CD4-positive, alpha-beta T cell (primary cell): ENCODE measurements at places on chromosomes 4 and X.
A peak's percentile ranks its signal among the peaks of the same experiment; 100 is the strongest.

GRCh38 chrX:130120321-130120731, 10.0 kb upstream of the ELF4 start:
- H3K27me3 ChIP-seq = no peaks in the 10 kb centered on the region
- H3K4me3 ChIP-seq = peak overlapping the region; percentile 56
- no peak overlapping the region for H3K27ac ChIP-seq
- peaks cover 3% of the 10 kb centered on the region for H3K36me3 ChIP-seq

GRCh38 chr4:152106113-152106763, 345.4 kb upstream of the GATB start:
- no peak overlapping the region for H3K4me3 ChIP-seq
- no peaks in the 10 kb centered on the region for H3K36me3 ChIP-seq
- peak; percentile 51 for DNase-seq
- no peaks in the 10 kb centered on the region for H3K27me3 ChIP-seq

DNA sequence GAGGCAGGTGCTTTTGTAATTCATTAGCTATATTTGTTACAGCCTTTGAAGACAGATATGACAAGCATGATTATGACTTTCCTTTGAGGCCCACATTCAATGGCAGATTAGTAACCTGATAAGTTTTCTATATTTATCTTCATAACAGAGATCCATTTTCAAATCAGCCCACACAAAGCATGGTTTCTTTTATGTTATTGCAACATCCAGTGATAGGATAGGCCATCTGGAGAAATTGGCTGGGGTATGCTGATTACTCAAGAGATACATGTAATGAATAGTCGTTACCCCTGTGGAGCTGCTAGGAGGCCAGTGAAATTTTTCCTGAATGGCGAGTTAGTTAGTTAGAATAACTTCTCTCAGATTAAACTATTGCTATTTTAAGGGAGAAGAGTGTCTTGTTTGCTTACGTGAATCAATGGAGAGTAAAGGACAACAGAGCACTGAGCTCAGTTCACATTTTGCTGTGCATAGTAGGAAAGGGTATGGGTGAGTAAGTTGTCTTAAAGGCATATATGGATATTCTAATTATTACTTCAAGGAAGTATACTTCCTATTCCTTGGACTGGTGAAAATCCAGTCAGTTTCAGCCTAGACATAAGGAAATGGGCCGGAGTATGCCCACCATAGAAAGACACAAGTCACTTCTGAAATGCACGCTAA, 79.2 kb upstream of the DKK2 start:
- no peak for DNase-seq
- no peaks in the 10 kb centered on the region for H3K27me3 ChIP-seq
- H3K27ac ChIP-seq = no peak overlapping the region
- no peaks in the 10 kb centered on the region for H3K4me1 ChIP-seq

DNA sequence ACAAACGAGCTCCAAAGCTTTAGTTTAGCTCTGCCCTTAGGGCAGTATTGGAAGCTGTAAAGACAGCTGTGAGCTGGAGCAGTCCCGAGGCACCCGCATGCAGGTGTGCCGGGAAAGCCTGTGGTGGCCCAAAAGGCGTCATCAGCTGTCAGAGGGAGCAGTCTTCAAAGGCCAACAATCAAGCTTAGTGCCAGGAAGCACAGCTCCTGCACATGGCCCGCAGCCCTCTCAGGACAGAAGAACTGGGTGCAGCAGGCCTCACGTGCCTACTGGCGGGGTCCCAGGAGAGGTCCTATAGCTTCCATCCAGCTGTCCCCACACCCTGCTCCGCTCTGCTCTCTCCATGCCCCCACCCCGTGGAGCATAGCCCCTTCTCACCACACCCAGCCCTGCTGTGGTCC, 92.2 kb upstream of the TRIM2 start:
- H3K4me1 ChIP-seq = peaks cover 55% of the 10 kb centered on the region
- H3K27ac ChIP-seq = no peak overlapping the region

GRCh38 chr4:140253556-140254027, 99.6 kb upstream of the MAML3 start:
- H3K27ac ChIP-seq = no peak overlapping the region
- no peak overlapping the region for H3K4me3 ChIP-seq
- DNase-seq = no peak
- H3K4me1 ChIP-seq = peaks cover 7% of the 10 kb centered on the region
- peaks cover 10% of the 10 kb centered on the region for H3K27me3 ChIP-seq

GRCh38 chr4:104848597-104849225, 298.0 kb upstream of the TET2 start:
- no peak overlapping the region for H3K27ac ChIP-seq
- H3K4me3 ChIP-seq = no peak overlapping the region
- no peak for DNase-seq

GRCh38 chr4:40439519-40439918, 104.4 kb downstream of the CHRNA9 start:
- H3K36me3 ChIP-seq = no peaks in the 10 kb centered on the region
- no peaks in the 10 kb centered on the region for H3K27me3 ChIP-seq
- H3K4me3 ChIP-seq = no peak overlapping the region
- no peak overlapping the region for H3K27ac ChIP-seq
- DNase-seq = no peak

DNA sequence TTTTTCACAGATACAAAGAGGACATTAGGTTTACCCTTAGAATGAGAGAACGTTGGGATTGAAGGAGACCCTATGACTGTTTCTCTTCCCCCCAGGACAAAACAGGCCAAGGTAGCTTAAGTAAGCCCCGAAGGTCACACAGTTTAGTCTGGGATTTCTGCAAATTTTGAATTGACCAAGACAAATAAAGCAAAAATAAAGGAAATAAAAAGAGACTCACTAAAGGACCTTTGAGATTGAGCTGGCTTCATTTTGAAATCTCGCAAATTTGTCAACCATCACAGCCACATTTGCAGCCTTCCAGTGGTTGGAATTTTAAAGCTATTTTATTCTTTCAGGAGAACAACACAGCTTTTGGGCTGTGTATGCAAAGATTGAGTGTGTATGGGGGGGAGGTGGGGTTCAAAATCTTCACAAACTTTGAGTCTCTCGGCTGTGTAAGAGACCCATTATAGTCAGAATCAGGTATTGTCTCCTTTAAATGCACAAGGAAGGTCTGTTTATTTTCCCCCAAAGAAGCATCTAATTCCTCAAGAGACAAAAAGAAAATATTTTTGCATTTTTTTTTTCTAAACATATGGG, 4.2 kb downstream of the TMSB4X start:
- H3K36me3 ChIP-seq = peaks cover 23% of the 10 kb centered on the region
- H3K4me3 ChIP-seq = peak overlapping the region; percentile 98
- peaks cover 50% of the 10 kb centered on the region for H3K4me1 ChIP-seq

- no peaks in the 10 kb centered on the region for H3K4me1 ChIP-seq
- H3K27me3 ChIP-seq = no peaks in the 10 kb centered on the region
- DNase-seq = no peak
- no peak overlapping the region for H3K4me3 ChIP-seq
- H3K36me3 ChIP-seq = no peaks in the 10 kb centered on the region
These were observed 8.1 kb downstream of the RIPPLY1 start for GRCh38 chrX:106894978-106895452.

GRCh38 chrX:110120025-110120424, 117.1 kb downstream of the TMEM164 start:
- H3K27ac ChIP-seq = no peak overlapping the region
- no peak overlapping the region for H3K4me3 ChIP-seq
- H3K36me3 ChIP-seq = no peaks in the 10 kb centered on the region
- no peak for DNase-seq

- peaks cover 3% of the 10 kb centered on the region for H3K27me3 ChIP-seq
- H3K27ac ChIP-seq = no peak overlapping the region
- no peaks in the 10 kb centered on the region for H3K4me1 ChIP-seq
These were observed 68.7 kb downstream of the SORCS2 start for GRCh38 chr4:7261087-7261486.

DNA sequence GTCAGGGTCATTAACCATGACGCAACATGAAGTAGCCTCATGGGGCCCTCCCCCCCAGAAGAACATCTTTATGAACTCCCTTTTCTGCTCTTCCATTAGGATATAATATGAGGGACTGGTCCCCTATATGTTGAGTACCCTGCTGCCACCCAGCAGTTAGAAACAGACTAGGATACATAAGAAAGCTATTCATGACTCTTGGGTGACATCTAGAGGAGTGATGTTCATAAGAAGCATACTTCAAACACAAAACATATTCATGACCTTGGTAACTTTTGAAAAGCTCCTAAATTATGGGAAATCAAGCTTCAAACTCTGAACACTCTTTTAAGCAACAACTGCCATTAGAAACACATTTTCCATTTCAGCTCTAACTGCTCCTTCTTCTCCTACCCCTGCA, 155.2 kb upstream of the SPIN4 start:
- H3K27me3 ChIP-seq = no peaks in the 10 kb centered on the region
- DNase-seq = no peak
- no peaks in the 10 kb centered on the region for H3K36me3 ChIP-seq
- H3K4me1 ChIP-seq = no peaks in the 10 kb centered on the region
- no peak overlapping the region for H3K27ac ChIP-seq

- DNase-seq = no peak
- H3K4me3 ChIP-seq = no peak overlapping the region
- H3K4me1 ChIP-seq = no peaks in the 10 kb centered on the region
- no peaks in the 10 kb centered on the region for H3K36me3 ChIP-seq
- no peaks in the 10 kb centered on the region for H3K27me3 ChIP-seq
These were observed 931.0 kb upstream of the INTU start for GRCh38 chr4:126701756-126702155.

GRCh38 chr4:498328-498904, 540 bp downstream of the ZNF721 start:
- peak overlapping the region; percentile 85 for H3K4me3 ChIP-seq
- no peaks in the 10 kb centered on the region for H3K27me3 ChIP-seq
- no peak for DNase-seq

GRCh38 chr4:28310926-28311325, 1450.3 kb downstream of the STIM2 start:
- no peak overlapping the region for H3K27ac ChIP-seq
- H3K36me3 ChIP-seq = no peaks in the 10 kb centered on the region
- H3K4me3 ChIP-seq = no peak overlapping the region
- no peaks in the 10 kb centered on the region for H3K4me1 ChIP-seq
- no peaks in the 10 kb centered on the region for H3K27me3 ChIP-seq

- H3K4me1 ChIP-seq = no peaks in the 10 kb centered on the region
- no peak for DNase-seq
- no peak overlapping the region for H3K4me3 ChIP-seq
- no peak overlapping the region for H3K27ac ChIP-seq
- no peaks in the 10 kb centered on the region for H3K27me3 ChIP-seq
- H3K36me3 ChIP-seq = no peaks in the 10 kb centered on the region
These were observed 89.3 kb upstream of the CYLC1 start for GRCh38 chrX:83771664-83772063.

GRCh38 chrX:140355922-140356321, 148.9 kb downstream of the SOX3 start:
- H3K36me3 ChIP-seq = no peaks in the 10 kb centered on the region
- H3K27ac ChIP-seq = no peak overlapping the region
- no peaks in the 10 kb centered on the region for H3K4me1 ChIP-seq

- H3K4me1 ChIP-seq = peaks cover 8% of the 10 kb centered on the region
- H3K4me3 ChIP-seq = peak overlapping the region; percentile 66
- no peak overlapping the region for H3K27ac ChIP-seq
- H3K27me3 ChIP-seq = no peaks in the 10 kb centered on the region
- peak; percentile 55 for DNase-seq
These were observed 685 bp downstream of the RAB9B start for GRCh38 chrX:103831342-103831802.

DNA sequence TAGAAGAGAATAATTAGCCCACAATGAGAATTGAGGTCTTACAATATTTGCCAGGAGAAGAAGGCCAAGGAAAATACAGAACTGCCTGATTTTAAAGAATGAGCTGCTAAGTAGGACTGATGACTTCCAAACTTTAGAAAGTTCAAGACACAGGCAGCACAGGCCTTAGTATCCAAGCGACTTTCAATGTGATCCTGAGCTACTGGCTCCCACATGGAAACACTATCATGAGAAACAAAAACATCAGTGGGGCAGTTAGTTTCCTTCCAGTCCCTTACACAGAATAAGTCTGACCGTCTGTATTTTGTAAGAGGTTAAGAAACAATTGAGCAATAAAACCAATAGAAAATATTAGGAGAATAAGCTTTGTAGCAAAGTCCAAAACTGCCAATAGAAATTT, 251.4 kb downstream of the COL25A1 start:
- H3K36me3 ChIP-seq = no peaks in the 10 kb centered on the region
- H3K27ac ChIP-seq = no peak overlapping the region
- DNase-seq = no peak

DNA sequence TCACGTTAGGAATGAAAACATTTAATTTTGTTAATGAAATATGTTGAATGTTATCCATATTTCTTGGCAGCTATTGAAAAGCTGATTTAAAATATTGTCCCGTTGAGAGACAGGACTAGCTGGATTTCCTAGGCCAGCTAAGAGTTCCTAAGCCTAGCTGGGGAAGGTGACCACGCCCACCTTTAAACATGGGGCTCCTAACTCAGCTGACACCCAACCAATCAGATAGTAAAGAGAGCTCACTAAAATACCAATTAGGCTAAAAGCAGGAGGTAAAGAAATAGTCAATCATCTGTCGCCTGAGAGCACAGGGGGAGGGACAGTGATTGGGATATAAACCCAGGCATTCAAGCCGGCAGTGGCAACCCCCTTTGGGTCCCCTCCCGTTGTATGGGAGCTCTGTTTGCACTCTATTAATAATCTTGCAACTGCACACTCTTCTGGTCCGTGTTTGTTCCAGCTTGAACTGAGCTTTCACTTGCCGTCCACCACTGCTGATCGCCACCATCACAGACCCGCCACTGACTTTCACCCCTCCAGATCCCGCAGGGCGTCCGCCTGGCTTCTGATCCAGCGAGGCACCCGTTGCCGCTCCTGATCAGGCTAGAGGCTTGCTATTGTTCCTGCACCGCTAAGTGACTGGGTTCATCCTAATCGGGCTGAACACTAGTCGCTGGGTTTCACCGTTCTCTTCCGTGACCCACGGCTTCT, 308.9 kb downstream of the GLUD2 start:
- H3K4me3 ChIP-seq = no peak overlapping the region
- no peak for DNase-seq
- no peaks in the 10 kb centered on the region for H3K4me1 ChIP-seq
- H3K27me3 ChIP-seq = no peaks in the 10 kb centered on the region
- H3K36me3 ChIP-seq = no peaks in the 10 kb centered on the region

DNA sequence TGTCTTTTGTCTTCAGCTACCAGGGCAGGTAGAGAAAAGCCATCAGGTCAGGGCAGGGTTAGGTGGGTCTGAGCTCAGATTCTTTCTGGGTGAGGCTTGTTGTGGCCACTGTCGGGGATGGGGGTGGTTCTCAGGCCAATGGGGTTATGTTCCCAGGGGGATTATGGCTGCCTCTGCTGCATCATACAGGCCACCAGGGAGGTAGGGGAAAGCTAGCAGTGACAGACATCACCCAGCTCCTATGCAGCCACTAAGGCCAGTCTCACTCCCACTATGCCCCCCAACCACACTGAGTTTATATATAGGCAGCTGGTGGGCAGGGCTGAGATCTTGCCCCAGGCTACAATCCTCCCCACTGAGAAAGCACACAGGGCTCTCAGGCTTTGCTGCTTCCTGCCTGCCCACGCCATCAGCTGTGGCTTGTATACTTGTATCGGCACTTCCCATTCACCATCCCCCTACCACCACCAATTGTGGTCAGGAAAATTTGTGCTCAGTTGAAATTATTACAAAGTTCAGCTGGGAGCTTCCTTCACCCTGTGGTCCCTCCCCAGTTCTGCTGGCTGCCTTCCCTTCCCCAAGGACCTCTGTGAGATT, 72.6 kb upstream of the PTPN13 start:
- no peaks in the 10 kb centered on the region for H3K36me3 ChIP-seq
- H3K4me3 ChIP-seq = no peak overlapping the region
- H3K4me1 ChIP-seq = no peaks in the 10 kb centered on the region
- no peak for DNase-seq
- no peaks in the 10 kb centered on the region for H3K27me3 ChIP-seq

- H3K4me1 ChIP-seq = no peaks in the 10 kb centered on the region
- no peaks in the 10 kb centered on the region for H3K36me3 ChIP-seq
- DNase-seq = no peak
- H3K4me3 ChIP-seq = no peak overlapping the region
- H3K27ac ChIP-seq = no peak overlapping the region
These were observed 90.0 kb upstream of the GRPR start for GRCh38 chrX:16033331-16033730.
